ENCODE measurements at places on chromosomes 13 and 19.

DNA sequence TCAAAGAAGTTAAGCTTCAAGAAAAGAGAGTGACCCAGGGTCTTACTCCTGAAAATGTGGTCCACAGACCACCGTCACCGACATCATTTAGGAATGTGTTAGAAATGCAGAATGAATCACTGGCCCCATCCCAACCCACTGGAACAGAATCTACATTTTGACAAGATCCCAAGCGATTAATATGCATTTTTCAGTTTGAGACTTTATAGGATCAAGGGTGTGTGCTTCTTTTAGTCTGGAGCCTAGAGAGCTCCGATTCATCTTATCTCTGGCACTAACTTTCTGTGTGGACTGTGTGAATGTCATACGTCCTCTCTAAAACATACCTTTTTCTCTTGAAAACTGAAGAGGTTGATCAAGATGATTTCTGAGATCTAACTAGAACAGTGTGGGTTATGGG is 484.8 kb downstream of the MYO16 start:
- DNase-seq, result no peak

- no peak for DNase-seq
These were observed 26.5 kb downstream of the COMP start for GRCh38 chr19:18764591-18765051.

- DNase-seq, result no peak
These were observed 22.8 kb upstream of the LRP3 start for GRCh38 chr19:33171222-33171795.

- DNase-seq, result no peak
These were observed 73.5 kb downstream of the ANKRD10 start for GRCh38 chr13:110841406-110841805.

DNA sequence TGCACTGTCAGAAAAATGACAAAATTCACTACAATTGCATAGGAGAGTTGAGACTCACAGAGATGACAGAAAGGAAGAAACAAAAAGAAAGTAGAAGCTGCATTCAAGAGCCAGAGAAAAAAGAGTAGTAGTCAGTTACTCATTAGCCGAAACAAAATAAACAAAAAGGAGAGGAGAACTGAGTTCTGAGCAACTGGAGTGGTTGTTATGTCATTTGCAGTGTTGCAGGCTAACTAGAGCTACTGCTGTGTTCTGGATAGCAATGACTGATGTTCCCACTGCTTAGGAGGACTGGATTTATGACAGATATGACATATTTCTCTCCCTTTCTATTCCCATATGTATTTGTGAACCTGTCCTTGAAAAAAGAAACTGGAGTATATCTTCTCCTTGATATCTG is 482.6 kb downstream of the RFC3 start:
- DNase-seq, result no peak

- no peak for DNase-seq
These were observed 22.7 kb upstream of the MAB21L1 start for GRCh38 chr13:35499196-35499662.

DNA sequence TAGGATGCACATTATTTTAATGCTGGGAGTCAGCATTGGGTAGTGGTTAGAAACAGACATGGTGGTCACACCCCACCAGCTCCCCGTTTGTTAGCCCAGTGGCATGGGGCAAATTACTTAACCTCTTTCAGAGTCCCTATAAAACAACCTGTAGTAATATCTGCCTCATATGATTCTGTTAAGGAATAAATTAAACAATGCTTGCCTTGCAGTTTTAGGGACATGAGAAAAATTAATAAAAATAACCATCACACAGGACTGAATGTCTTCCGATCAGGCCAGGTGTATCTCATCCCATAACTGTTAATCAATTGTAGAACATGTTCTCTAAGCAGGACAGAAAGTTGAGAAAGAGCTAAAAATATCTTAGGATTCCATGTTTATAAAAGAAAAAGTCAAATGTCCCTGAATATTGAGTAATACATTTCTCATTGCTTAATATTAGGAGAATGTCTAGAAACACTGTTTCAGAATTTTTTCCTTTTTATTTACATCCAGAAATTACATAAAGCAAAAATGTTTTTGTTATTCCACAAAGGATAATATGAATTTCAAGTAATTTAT is 196.5 kb downstream of the GPC6 start:
- no peak for DNase-seq
